RCC 7860 (cell line): ENCODE measurements at places on chromosomes 7 and 10.

- DNase-seq, result no peak
Observed at GRCh38 chr10:97190450-97190849, 4.7 kb upstream of the SLIT1 start.

DNA sequence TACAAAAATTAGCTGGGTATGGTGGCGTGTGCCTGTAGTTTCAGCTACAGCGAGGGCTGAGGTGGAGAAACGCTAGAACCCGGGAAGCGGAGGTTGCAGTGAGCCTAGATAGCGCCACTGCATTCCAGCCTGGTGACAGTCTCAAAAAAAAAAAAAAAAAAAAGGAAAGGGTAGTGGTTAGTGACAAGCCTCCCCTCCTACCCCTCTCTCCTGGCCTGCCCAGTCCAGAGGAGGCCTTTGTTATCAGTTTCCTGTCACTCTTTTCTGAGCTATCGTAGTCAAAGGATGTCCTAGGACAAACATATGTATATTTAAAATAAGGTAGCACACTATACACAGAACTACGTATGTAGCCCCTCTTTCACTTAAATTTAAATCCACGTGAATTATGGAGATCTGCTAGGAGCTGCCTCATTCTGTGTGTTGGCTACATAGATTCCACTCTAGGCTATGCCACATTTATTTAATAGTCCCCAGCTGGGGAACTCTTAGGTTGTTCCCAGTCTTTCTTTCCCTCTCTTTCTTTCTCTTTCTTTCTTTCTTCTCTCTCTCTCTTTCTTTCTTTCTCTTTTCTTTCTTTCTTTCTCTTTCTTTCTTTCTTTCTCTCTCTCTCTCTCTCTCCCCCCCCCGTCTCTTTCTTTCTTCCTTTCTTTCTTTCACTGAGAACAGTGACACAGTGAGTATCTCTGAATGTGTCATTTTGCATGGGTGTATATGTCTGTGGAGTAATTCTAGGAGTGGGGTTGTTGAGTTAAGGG, 3.9 kb downstream of the TSPAN15 start:
- no peak for DNase-seq

DNA sequence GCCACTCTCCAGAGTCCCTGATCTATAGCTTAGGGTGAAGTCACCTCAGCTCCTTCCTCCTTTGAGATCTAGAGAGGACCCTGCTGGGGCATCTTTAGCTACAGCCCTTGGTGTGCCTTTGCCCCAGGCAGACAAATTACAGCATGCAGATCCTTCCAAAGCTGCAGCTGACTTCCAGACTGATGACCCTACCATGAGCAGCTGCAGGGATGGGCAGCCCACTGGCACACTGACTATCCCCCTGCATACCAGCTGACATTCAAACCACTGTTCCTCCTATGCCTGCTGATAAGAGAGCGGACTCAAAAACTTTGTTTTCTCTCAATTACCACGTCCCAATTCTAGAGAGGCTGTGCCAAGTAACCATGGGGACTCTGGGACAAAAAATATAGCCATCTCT, 70.6 kb downstream of the COL13A1 start:
- DNase-seq, result no peak

DNA sequence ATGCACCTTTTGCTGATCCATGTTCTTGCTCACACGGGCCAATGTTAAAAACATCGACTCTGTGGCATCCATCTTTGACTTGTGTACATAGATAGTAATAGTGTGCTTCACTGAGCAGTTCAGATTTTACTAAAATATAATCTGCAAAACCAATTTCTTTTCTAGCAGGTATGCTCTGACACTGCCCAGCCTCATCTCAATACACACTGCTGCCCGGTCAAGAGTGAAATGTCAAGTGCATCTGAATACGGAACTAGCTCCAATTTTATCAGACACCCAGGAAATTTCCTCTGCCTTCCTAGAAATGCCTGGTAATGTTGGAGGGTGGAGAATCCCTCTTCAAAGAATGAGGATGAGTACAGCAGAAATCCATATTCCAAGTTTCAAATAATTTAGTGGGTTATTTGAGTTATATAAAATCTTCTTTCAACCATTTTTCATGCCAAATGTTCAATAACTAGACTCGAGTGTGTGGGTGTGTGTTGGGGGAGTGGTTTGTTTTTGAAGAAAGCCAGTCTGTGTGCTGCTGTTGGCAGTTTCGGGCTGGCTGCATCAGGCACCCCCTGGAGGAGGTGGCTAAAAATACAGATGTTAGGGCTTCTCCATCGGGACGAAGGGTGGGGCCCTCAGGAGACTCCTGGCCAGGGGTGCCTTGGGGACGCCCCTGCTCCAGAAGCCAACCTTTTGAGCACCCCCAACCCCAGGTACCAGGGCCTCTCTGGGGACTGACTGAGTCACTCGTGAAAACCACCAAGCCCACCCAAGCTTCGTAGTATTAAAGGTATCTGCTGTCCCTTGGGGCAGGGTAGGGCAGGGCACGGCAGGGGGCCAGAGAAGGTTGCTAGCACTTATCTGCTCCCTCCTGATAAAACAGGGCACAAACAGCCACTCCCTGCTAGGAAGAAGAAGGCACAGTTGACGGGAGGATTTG, 15.4 kb downstream of the CTBP2 start:
- DNase-seq, result no peak

DNA sequence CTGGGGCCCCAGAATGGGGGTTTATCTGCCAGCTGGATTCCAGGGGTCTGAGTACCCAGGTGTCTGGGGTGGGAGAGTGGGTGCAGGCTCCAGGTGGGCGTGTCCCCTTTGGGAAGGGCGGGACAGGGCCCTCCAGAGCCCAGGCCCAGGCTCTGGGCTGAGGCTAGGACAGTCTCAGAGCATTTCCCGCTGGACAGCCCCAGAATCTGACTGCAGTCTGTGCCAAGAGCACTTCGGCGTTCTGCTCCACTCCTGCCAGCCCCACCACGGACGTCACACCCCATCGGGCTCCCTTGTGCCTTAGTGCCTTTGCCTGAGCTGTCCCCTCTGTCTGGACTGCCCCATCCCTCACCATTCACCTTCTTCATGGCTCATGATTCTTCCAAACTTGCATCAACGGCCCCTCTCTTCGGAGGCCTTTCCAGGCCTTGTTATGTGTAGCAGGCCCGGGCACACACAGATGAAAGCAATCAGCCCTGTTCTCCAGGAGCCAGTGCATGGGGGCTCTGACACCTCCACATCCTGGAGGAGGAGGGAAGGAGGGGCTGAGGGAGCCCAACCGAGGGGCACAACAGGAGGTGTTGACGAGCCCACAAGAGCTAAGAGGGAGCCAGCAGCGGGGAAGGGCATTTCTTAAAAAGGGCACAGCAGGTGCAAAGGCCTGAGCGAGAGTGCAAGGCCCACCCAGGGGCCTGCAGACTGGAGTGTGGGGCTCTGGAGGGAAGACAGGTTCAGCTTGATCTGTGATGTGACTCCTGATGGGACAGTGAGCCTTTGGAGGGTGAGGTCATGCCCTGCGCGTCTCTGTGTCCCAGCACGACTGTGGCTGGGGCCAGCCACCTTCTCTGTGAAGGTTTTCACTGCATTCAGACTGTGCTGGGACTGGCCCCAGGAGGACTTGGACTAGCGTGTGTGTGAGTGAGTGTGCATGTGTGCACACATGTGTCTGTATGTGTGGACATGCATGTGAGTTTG, 41.7 kb downstream of the GTF2IRD1 start:
- DNase-seq, result no peak

DNA sequence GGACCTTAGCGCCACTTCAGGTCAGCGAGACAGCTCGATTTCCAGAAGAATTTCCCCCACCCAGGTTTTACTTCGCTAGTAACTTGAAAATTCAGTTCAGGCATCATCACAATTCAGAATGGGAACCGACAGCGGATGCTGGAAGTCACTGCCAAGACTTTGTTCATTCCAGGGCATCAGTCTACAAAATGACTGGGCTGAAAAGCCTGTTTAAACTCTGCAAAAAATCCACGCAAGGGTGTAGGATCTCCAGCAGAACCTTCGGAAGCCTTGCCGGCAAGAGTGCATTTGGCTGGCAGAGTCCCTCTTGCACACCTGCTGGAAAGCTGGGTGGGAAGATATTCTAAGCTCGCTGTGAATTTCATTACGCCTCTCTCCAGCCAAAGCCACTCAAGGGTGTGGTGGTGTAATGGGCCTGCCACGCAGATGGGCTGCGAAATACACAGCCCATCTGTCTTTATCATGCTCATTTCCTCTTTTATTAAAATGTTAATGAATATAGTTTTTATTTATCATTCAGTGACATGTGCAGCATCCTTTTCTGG, 672.0 kb upstream of the FOXK1 start:
- no peak for DNase-seq

DNA sequence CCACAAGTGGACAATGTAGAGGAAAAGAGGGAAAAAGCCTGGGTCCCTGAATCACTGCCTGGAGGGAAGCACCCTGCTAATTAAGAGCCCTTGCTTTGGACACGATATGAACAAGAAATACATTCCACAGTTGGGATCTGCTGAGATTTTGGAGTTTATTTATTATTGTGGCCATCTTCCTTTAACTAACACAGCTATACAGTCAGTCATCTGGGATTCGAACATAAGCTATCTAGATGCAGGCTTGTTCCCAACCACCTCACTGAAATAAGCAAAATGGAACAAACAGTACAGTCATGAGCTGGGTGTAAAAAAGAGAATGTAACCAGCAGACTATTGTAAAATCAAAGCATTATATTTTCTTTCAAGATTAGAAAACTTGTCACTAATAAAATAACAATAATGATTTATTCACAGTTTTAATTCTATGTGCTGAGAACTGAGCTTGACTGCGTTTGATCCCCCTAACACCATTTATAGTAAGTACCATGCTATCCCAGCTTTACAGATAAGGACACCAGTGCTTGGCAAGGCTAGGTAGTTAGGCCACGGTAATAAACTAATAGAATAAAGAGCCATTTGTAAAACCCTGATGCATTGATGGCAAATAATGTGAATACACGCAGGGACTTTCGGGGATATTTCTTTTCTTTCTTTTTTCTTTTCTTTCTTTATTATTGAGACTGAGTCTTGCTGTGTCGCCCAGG, 223.8 kb upstream of the KLF6 start:
- DNase-seq, result no peak

DNA sequence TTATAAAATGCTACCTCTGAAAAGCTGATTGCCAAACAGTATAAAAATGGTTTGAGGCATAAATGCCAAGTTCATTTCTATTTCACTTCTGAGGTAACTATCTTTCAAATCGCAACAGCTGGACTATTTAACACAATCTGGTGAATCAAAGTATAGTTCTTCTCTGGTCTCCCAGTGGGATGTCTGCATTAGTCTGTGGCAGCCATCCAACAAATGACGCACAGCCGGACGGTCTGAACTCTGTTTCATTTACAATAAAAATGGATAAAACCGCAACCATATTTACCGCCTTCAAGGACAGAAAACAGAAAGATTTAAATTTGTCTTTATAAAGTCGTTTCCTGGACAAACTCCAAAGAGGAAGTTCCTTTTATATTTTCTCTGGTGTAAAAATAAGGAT, 41.9 kb downstream of the ENO4 start:
- DNase-seq, result peak; percentile 23

- DNase-seq, result no peak
Observed at GRCh38 chr10:118808601-118809356, 54.0 kb upstream of the CACUL1 start.

DNA sequence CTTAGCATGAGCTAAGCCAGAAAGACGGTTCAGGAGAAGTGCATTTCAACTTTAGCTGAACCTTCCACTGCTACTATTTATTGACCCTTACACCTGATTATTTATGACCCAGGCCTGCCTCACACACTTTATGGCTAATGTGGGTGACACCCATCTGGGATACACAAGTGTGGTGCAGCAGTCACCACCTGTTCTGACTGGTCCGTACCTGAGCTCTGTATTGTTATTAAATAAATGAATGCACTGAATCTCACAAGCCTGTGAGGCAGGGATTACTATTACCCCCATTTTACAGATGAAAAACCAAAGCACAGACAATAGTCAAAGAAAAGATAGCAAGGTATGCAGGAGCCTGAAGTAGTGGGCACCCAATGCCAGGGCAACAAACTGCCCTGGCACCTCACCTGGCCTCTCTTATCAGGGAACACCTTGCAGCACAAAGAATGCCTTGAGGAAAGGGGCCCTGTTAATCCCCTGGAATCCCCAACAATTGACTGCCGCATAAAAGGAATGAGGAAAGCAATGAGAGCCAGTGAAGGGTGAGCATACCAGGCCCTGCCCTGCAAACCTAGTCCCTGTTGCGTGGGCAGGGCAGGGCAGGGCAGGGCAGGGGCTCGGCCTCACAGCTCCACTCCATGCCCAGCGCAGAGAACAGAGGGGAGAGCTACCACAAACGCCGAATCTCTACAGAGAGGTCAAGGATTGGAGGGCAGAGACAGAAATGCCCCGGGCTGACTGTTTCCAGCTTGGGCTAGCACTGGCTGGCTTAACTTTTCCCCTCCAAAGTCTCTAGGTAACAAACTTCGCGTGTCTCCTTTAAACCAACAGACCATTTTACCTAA, 1.3 kb downstream of the ANXA11 start:
- DNase-seq, result no peak

DNA sequence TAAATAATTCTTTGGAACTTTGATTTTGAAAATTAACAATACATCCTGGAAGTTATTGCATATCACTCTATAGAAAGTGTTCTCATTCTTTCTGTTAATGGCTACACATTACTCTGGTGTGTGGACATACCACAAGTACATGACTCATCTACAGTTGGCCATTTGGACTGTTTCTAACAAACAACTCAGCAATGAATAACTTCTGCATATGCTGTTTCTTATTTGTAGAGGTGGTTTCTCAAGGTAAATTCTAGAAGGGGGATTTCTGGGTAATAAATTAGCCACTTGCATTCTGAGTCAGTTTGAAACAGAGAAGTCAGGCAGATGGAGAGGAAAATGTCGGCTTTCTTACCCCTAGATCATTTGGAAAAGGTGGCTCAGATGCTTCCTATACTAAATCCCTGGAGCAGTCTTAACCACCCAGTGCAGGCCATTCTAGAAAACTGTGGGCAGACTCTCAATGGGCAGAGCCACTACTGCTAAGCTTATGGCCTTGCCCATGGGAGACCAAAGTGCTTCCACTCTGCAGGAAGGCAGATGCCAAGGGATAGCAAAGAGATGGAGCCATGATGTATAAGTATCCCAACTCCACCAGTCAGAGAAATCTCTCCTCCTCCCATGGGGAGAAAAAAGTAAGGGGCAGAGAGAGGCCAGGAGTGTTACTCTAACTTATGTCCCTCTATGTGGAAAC, 194.0 kb upstream of the PLPP4 start:
- peak; percentile 77 for DNase-seq

- no peak for DNase-seq
Observed at GRCh38 chr7:151927011-151927410, 29.2 kb upstream of the GALNTL5 start.

DNA sequence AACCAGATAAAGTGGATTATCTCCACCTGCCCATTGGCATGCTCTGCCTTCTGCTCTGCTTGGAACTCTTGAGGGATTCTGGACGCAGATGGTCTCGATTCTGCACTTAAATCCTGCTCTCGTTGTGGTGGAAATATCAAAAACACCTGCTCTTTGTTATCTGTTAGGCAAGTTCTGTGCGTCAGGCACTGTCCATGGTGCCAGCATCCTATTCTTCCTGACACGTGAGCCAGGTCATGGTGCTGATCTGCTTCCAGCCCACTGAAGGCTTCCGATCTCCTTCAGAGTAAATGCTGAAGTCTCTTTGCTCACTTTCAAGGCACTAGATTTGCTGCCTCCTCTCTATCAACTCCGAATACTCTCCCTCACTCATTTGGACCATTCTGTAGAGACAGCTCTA, 505.6 kb downstream of the HTR7 start:
- DNase-seq, result no peak
